Cardiac muscle cell (in vitro differentiated cells and primary cell): ENCODE measurements at places on chromosomes 2 and 18. TPM values are rescaled to one million over a fixed set of nuclear protein-coding genes. Genes with fewer than 3 reads are reported as not detected.
A peak's percentile ranks its signal among the peaks of the same experiment; 100 is the strongest.

- DNase-seq = no peak
- no peaks in the 10 kb centered on the region for H3K27me3 ChIP-seq
- H3K4me1 ChIP-seq = no peaks in the 10 kb centered on the region
Observed at GRCh38 chr2:142885543-142885942, 8.1 kb downstream of the KYNU start.

GRCh38 chr18:59906203-59906602, 6.4 kb downstream of the PMAIP1 start:
- H3K36me3 ChIP-seq = no peaks in the 10 kb centered on the region
- no peak overlapping the region for H3K4me3 ChIP-seq
- no peak overlapping the region for H3K27ac ChIP-seq
- DNase-seq = no peak

GRCh38 chr2:64354857-64355680, 98.9 kb upstream of the LGALSL start:
- peaks cover 54% of the 10 kb centered on the region for H3K27me3 ChIP-seq
- peak; percentile 72 for DNase-seq
- no peaks in the 10 kb centered on the region for H3K4me1 ChIP-seq
- no peaks in the 10 kb centered on the region for H3K36me3 ChIP-seq
- H3K27ac ChIP-seq = no peak overlapping the region

GRCh38 chr2:174035117-174035635, 70.0 kb upstream of the SP3 start:
- no peak for DNase-seq
- no peaks in the 10 kb centered on the region for H3K36me3 ChIP-seq
- no peak overlapping the region for H3K4me3 ChIP-seq
- H3K27ac ChIP-seq = no peak overlapping the region
- H3K27me3 ChIP-seq = no peaks in the 10 kb centered on the region
- no peaks in the 10 kb centered on the region for H3K4me1 ChIP-seq

GRCh38 chr2:45954233-45954850, 302.9 kb downstream of the PRKCE start:
- H3K4me1 ChIP-seq = no peaks in the 10 kb centered on the region
- no peak overlapping the region for H3K4me3 ChIP-seq
- no peaks in the 10 kb centered on the region for H3K36me3 ChIP-seq

- H3K4me1 ChIP-seq = no peaks in the 10 kb centered on the region
- H3K4me3 ChIP-seq = no peak overlapping the region
- H3K36me3 ChIP-seq = no peaks in the 10 kb centered on the region
- H3K27ac ChIP-seq = no peak overlapping the region
- peaks cover 55% of the 10 kb centered on the region for H3K27me3 ChIP-seq
Observed at GRCh38 chr18:50009773-50010335, 185.1 kb downstream of the MYO5B start.

DNA sequence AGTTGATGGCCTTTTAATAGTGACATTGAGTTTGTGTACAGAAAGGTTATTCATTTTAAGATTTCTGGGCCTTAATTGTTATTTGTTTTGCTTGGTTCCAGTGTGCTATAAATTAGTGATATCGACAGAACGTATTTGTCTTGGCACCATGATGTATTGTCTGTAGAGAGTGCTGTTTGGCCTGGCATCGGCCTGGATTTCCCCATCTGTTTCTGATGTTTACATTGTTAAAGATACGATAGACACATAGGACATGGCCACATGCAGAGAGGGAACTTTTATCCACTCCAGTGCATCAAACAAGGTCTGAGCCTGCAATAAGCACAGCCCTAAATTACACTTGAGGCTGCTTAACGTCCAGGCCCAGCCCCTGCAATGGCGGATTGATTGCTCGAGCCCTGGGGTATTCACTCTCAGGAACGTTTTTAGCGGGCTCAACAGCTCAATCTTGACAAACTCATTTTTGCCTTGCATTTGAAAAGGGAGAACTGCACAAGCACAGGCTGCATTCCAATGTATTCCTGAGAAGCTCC, 144.7 kb downstream of the SLC4A3 start:
- no peaks in the 10 kb centered on the region for H3K36me3 ChIP-seq
- no peaks in the 10 kb centered on the region for H3K27me3 ChIP-seq
- no peak overlapping the region for H3K27ac ChIP-seq
- DNase-seq = no peak
- H3K4me3 ChIP-seq = no peak overlapping the region

Gene D2HGDH
- total RNA-seq = 19.4 and 26.8 TPM in 2 replicates

Gene NEU2
- not detected in 2 replicates for total RNA-seq
